Immature natural killer cell (primary cell): ENCODE measurements at places on chromosomes 13 and 19. TPM values are rescaled to one million over a fixed set of nuclear protein-coding genes. Genes with fewer than 3 reads are reported as not detected.

Gene PTPRH
- polyA plus RNA-seq = not detected

Gene PSG2
- not detected for polyA plus RNA-seq

Gene MRPL57
- polyA plus RNA-seq = 30.4 TPM

Gene NEK5
- not detected for polyA plus RNA-seq

Gene ZNF175
- 0.79 TPM for polyA plus RNA-seq

Gene KLK7
- not detected for polyA plus RNA-seq

Gene SAMD1
- 3.1 TPM for polyA plus RNA-seq

Gene SGCG
- polyA plus RNA-seq = not detected

Gene LILRB3
- polyA plus RNA-seq = 0.21 TPM

Gene CIC
- polyA plus RNA-seq = 0.52 TPM

- DNase-seq = no peak
Observed at GRCh38 chr13:111398715-111399299, 78.4 kb downstream of the TEX29 start.

- no peak for DNase-seq
Observed at GRCh38 chr13:85772367-85772766, 26.9 kb downstream of the SLITRK6 start.

DNA sequence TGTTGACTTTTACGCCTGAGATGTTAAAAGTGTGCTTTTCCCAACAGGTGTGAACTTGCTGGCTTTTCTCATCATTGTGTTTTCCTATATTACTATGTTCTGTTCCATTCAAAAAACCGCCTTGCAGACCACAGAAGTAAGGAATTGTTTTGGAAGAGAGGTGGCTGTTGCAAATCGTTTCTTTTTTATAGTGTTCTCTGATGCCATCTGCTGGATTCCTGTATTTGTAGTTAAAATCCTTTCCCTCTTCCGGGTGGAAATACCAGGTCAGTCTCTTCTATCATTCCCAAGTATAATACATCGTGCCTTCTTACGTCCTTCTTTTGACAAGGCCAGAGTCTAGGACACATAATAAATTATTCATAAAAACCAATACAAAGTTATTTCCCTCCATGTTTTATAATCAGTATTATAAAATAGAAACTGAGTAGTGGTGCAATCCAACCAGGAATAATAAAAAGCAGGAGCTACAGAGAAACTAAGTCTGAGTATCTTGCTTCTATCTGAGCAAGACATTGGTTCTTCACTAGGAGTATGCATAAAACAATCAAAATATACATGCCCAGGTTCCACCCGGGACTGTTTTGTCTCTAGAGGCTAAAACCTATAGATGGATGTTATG, 57.9 kb downstream of the RXFP2 start:
- no peak for DNase-seq

- no peak for DNase-seq
Observed at GRCh38 chr19:46927106-46927505, 66.3 kb downstream of the ARHGAP35 start.

DNA sequence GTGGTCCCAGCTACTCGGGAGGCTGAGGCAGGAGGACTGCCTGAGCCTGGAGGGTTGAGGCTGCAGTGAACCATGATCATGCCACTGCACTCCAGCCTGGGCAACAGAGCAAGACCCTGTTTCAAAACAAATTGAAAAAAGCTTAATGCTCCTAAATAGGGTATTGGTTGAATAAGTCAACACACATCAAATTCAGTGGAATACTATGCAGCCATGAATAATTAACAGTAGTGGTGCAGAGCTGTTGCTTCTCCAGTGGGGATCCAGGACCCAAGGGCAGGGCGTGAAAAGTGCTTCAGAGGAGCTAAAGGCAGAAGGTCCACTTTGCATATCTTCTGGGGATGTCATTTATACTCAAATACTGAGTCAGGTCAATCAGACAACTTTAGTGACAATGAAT, 18.2 kb downstream of the SIGLEC8 start:
- DNase-seq = no peak

- DNase-seq = no peak
Observed at GRCh38 chr13:45206340-45206739, 5.5 kb upstream of the KCTD4 start.

- no peak for DNase-seq
Observed at GRCh38 chr13:30584051-30584731, 33.5 kb upstream of the USPL1 start.
